ENCODE measurements at places on chromosomes 12 and 14. TPM values are rescaled to one million over a fixed set of nuclear protein-coding genes. Genes with fewer than 3 reads are reported as not detected.

DNA sequence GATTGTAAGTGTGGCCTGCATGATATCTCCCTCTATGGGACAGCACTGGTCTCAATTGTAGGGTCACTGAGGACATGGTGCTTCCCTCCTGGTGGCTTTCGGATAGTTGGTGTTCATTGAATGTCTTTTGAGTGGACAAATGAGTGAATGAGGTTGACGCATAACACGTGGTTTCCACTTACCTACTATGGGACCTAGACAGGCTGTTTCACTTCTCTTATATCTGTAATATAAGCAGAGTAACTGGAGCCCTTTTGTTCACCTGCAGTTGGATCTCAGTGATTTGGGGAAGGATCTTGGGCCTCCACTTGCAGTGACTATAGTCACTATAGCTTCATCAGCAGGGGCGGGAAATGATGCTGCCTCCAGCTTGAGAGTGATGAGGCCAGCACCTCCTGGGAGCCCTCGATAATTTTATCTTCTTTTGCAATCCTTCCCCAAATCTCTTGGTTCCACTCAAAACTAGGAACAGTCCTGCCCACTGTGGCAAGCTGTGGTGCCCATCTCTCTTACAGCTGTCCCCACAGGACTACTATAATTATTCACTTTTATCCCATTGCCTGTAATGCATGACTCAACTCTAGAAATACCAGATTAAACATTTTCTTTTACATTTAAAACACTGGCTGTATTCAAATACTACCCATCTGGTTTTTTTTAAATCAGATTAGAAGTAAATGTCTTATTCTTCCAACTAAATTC, 242.9 kb downstream of the CHST11 start:
- H3K36me3 ChIP-seq, result no peaks in the 10 kb centered on the region
- no peak overlapping the region for H3K4me3 ChIP-seq
- H3K27ac ChIP-seq, result peak overlapping the region; percentile 47
- peaks cover 24% of the 10 kb centered on the region for H3K4me1 ChIP-seq

SIX6 gene
- not detected for total RNA-seq

MYBPC1 gene
- total RNA-seq, result not detected

KRT1 gene
- not detected for total RNA-seq

GNB3 gene
- 10.2 TPM for total RNA-seq

MUCL1 gene
- total RNA-seq, result not detected

TMPRSS12 gene
- not detected for total RNA-seq

Data from chondrocyte (in vitro differentiated cells).